MM.1S (cell line): ENCODE measurements at places on chromosomes 16 and 17.

DNA sequence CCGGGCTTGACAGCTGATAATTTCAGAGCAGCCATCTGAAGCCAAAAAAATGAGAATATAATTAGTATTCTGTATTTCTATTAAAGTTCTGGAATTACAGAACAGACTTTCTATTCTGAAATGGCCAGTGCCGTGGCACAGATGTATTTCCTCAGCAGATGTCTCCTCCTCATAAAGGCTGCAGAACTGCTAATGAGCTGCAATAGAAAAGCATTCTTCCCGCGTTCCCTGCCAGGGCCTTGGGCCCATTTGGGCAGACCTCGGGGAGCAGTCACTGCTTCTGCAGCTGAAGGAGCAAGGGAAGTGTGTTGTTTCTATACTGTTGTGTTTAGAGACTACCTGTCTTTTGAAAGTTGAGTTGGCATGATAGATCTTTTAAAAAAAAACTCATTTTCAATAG is 152.6 kb upstream of the CACNG5 start:
- H3K4me1 ChIP-seq: no peaks in the 10 kb centered on the region
- H3K27me3 ChIP-seq: no peaks in the 10 kb centered on the region
- no peaks in the 10 kb centered on the region for H3K36me3 ChIP-seq
- DNase-seq: no peak
- no peak overlapping the region for H3K4me3 ChIP-seq
- no peak overlapping the region for H3K27ac ChIP-seq

- H3K27ac ChIP-seq: no peak overlapping the region
- H3K27me3 ChIP-seq: peaks cover 85% of the 10 kb centered on the region
- no peak overlapping the region for H3K4me3 ChIP-seq
- no peaks in the 10 kb centered on the region for H3K4me1 ChIP-seq
Observed at GRCh38 chr17:74150428-74151025, 53.0 kb upstream of the RPL38 start.

DNA sequence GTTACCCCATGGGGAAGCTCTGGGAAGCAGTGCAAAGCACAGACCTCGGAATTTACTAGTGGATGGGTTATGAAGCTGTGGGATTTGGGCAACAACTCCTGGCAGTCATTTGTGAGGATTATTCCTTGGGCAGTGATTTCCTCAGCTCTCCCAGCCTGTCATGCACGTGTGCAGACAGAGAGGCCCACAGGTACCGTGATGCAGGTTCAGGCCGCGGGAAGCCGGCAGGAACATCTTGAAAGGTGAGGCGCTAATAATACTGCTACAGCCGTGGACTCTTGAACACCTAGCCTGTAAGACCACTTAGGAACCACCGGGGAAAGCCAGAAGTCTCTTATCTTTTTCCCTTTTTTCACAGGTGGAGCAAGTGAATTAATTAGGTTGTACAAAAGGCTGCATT is 80.2 kb upstream of the CPHXL start:
- H3K4me1 ChIP-seq: no peaks in the 10 kb centered on the region
- no peak overlapping the region for H3K27ac ChIP-seq
- H3K36me3 ChIP-seq: no peaks in the 10 kb centered on the region
- no peak for DNase-seq
- no peak overlapping the region for H3K4me3 ChIP-seq
- H3K27me3 ChIP-seq: no peaks in the 10 kb centered on the region

DNA sequence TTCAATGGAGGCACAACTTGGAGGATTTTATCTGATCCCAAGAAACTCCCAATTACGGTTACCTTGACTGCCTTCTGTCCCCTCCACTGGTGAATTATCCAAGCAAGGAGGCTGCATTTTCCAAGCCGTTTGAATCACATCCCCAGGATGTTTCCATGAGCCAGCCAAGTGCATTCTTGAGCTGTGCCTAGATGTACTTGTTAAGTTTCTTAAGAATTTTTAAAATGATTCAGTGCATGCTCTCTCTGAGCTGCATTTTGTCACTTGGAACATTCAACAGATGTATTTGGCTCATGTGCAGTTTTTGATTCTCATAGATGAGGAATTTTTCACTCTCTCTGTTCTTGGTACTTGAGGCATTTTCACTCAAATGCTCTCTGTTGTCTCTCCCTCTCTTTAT is 202.6 kb upstream of the MYOCD start:
- no peak for DNase-seq
- H3K27me3 ChIP-seq: no peaks in the 10 kb centered on the region
- H3K27ac ChIP-seq: no peak overlapping the region
- no peaks in the 10 kb centered on the region for H3K4me1 ChIP-seq
- no peak overlapping the region for H3K4me3 ChIP-seq
- H3K36me3 ChIP-seq: no peaks in the 10 kb centered on the region

DNA sequence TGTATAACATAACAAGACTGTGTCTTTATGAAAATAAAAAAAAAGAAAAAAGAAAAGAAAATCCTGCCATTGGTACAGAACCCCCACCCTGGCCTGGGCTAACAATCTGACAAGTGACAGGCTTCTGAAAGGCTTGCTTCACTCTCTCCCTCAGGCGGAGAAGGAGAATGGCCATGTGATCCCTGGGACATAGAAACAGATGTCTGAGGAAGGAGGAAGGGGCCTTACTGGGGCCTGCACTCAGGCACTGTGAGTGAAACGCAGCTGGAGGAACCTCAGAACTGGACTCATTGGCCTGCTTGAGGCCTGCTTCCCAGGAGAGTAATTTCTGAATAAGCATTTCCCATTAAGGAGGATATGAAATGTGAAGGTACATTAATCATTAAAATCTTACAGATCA is 17.5 kb downstream of the MAP3K14 start:
- H3K36me3 ChIP-seq: no peaks in the 10 kb centered on the region
- no peak overlapping the region for H3K27ac ChIP-seq
- H3K4me1 ChIP-seq: peaks cover 21% of the 10 kb centered on the region; the same call in 1 of the 2 replicates
- DNase-seq: no peak
- no peaks in the 10 kb centered on the region for H3K27me3 ChIP-seq
- no peak overlapping the region for H3K4me3 ChIP-seq

DNA sequence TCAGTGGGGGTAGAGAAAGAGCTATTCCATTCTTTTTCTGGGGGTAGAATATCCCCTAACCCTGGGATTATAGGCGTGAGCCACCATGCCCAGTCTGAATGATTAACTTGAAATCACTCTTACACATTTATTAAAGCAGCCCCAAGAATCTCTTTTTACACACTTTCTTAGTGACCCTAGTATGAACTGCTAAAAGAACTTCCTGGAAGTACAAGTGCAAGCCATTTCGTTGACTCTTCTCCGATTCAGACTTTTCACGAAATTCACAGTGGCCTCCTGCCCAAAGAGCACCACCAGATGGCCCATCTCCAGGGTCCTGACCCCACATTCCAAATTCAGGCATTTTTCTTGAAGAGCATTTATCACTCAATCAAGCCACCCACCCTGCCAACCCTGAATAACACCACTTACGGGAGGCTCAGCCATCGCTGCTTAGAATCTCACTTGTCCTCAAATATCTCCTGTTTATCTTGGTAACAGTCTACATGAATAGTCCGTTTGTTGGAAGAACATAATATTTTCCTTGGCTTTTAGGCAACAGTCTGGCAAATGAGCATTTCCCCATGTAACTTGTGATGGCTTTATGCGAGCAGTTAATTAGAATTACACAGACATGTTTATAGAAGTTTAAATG is 28.0 kb downstream of the ZNF423 start:
- H3K27ac ChIP-seq: no peak overlapping the region
- H3K36me3 ChIP-seq: no peaks in the 10 kb centered on the region
- peaks cover 43% of the 10 kb centered on the region for H3K27me3 ChIP-seq
- no peaks in the 10 kb centered on the region for H3K4me1 ChIP-seq

DNA sequence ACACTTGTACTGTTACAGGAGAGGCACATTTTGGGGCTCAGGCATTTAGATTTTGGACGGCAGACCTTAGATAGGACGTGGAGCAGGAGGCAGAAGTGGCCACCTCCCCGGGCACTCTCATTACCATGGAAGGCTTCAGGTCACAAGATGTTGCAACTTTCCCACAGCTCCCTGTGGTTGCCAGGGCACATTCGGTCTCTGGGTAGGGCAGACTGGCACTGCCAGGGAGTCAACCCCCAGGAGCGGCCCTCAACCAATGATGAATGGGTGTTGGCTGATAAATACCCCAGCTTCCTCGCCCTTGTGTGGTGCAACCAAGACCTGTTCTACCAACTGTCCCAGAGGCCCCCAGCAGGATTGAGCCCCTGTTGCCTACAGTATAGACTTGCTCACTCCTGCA is 11.2 kb downstream of the NAGPA start:
- no peaks in the 10 kb centered on the region for H3K4me1 ChIP-seq
- no peak overlapping the region for H3K4me3 ChIP-seq
- H3K27me3 ChIP-seq: peaks cover 60% of the 10 kb centered on the region
- no peak for DNase-seq
- no peak overlapping the region for H3K27ac ChIP-seq

DNA sequence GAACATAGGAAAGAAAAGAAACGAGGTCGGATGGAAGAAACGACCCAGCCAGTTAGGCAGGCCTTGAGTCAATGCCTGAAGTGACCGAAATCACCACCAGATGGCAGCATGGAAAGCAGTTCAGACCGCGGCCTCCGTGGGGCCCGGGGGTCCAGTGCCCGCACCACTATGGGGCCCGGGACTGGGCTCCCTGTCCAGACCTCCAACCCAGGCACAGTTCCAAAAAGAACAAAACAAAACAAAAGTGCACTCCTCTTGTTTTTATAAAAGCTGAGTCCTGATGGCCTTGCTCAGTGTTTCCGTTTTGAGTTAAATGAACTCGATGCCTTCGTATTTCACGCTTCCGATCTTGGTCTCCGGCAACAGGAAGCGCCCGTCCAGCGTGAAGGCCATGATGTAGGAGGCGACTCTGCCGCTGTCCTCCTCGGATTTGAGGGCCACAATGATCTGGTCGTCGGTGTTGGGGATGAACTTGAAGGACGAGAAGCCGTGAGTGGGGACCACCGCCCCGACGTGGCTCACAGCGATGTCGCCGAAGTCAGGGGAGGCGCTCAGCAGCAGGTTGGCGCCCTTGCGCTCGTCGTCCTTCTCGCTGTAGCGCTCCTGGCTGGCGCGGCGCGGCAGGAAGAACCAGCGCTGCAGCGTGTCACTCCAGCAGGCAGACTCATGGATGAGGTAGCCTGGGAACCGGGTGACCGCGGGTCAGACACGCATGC is 13.7 kb upstream of the LGALS3BP start:
- H3K4me3 ChIP-seq: no peak overlapping the region
- no peaks in the 10 kb centered on the region for H3K4me1 ChIP-seq
- H3K27me3 ChIP-seq: no peaks in the 10 kb centered on the region
- peaks cover 2% of the 10 kb centered on the region for H3K36me3 ChIP-seq

- no peaks in the 10 kb centered on the region for H3K27me3 ChIP-seq
- H3K4me1 ChIP-seq: peaks cover 39% of the 10 kb centered on the region
- DNase-seq: peak; percentile 57
- H3K36me3 ChIP-seq: no peaks in the 10 kb centered on the region
Observed at GRCh38 chr17:19311421-19312215, 50.9 kb downstream of the B9D1 start.

DNA sequence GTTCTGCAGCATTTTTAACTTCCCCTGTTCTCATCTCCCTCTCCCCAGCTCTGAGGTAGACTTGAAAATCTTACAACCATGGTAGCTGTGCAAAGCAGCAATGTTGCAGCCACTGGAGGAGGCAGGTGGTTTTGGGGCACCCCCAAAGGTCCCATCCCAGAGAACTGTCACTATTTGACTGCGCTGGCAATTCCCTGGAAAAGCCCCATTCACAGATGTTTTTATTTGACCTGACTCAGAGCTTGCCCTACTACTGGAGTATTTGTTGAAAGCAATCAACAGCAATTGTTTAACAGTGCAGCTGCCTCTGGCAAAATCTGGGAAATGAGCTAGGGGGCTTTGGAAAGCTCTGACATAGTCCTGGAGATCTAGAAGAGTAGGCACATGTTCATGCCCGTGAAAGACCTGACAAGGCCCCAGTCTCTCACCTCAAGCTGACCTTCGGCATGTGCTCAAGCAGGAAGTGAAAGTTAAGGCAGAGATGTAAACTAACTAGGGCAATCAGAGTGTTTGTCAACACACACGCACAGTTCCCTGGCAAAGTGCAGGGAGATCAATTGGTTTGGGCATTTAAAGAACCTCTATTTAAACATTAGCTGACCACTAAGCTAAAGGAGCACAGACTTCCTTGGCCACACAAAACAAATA is 19.7 kb upstream of the PIK3R5 start:
- no peak for DNase-seq
- H3K36me3 ChIP-seq: no peaks in the 10 kb centered on the region
- no peaks in the 10 kb centered on the region for H3K4me1 ChIP-seq
- no peak overlapping the region for H3K27ac ChIP-seq

- no peaks in the 10 kb centered on the region for H3K36me3 ChIP-seq
- H3K4me1 ChIP-seq: no peaks in the 10 kb centered on the region
- H3K27me3 ChIP-seq: no peaks in the 10 kb centered on the region
- H3K27ac ChIP-seq: no peak overlapping the region
- H3K4me3 ChIP-seq: no peak overlapping the region
- DNase-seq: no peak
Observed at GRCh38 chr16:55861288-55861687, 13.9 kb downstream of the CES5A start.
